Nephron progenitor cell (in vitro differentiated cells): ENCODE measurements at places on chromosomes 1 and 21.

GRCh38 chr1:151147665-151148064 lies 1.2 kb upstream of the SEMA6C start:
- DNase-seq, result no peak

GRCh38 chr1:178486100-178487069 lies 10.4 kb downstream of the CLEC20A start:
- DNase-seq, result no peak

GRCh38 chr21:38982096-38982495 lies 176.4 kb downstream of the ETS2 start:
- peak; percentile 44 for DNase-seq

DNA sequence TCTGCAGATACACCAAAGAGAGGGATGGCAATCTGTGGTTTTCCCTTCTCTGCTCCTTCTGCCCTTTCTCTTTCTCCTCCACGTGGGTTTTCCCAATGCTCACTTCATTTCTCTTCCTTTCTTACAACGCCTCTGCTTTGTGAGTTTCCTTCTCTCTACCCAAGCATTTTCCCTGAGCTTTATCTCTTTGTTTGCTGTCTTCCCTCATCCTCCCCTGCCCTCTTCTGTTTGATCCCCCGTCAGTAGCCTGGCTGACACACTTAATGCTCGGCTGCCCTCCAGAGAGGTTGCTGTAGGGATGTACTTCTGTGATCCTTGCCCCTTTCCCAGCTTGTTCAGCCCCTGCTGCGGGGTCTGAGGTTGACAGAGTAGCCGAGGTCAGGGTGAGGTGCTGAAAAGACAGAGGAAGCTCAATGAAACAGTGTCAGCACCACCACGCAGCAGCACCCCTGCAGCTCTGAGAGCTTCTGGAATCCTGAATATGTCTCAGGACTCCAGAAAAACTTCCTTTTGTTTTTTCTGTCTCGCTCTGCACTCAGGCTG lies 6.0 kb downstream of the EDARADD start:
- peak; percentile 46 for DNase-seq

DNA sequence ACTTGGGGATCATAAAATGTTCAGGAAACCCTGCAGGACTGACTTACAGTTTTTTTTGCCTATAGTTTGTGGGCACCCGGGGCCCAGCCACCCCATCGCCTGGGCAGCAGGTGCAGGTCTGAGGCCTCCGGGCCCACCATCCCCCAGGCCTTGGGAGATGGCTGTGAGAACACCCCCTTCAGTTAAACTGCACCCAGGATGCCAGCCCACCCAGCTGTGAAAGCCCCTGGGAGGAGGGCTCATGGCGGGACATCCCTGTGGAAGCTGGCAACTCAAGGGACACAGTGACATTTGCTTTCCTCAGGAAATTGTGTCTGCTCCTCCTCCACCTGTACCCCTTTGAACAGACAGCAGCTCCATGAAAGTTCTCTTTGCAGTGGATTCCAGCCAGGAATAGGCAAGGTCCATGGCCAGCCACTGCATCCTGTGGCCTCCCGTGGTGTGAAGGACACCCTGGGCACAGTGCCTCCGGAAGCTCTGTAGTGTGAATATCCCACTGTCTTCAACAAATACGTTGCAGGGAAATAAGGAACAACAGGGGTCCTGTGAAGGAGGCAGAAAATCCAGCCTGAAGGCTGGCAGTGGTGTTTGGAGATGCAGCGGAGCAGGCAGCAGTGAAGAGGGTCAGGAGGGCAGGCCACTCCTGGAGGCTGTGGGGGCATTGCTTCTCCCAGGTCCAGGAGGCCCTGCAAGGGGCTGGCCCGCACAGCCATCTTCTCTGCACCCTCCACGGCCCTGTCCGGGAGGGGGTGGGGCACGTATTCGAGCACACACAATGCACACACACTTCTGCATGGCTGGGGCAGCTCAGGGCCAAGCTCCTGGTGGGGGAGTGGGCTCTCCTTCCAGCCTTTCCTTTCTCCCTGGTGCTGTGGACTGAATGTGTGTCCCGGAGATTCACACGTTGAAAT lies 2.1 kb upstream of the OBSCN start:
- DNase-seq, result no peak

DNA sequence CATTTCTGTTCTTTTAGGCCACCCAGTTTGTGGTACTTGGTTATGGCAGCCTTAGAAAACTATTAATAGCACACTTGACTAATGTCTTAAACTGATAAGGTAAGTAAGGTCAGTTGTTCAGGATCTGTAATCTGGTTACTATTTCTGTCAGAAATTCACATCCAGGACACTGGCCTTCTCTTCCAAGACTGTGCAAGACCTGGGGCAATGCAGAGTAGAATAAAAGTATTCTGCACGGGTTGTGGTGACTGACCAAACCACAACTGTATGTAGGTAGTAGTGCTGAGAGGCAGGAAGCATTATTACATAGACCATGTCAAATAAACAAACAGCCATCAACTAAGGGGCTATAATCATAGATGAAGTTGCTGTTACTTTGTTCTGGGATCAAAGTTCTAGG lies 46.7 kb downstream of the WARS2 start:
- no peak for DNase-seq

GRCh38 chr1:203600782-203601513 lies 25.7 kb upstream of the ATP2B4 start:
- no peak for DNase-seq

- no peak for DNase-seq
Measured at GRCh38 chr1:240999826-241000225, 357.2 kb downstream of the RGS7 start.

GRCh38 chr1:20403423-20404145 lies 82.4 kb downstream of the CAMK2N1 start:
- no peak for DNase-seq

DNA sequence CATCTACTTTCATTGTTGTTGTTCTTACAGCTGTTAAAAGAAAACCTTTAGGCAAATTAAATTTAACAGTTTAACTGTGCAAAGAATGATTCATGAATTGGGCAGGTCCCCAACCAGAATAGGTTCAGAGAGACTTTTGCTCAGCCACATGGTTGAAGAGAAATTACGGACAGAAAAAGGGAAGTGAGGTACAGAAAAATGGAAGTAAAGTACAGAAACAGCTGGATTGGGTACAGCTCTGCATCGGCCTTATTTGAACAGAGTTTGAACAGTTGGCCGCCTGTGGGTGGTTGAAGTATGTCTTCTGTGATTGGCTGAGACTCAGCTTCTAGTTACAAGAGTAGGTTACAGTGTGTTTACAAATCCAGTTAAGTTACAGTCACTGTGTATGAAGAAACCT lies 210.1 kb downstream of the FGGY start:
- no peak for DNase-seq

GRCh38 chr1:183101841-183102276 lies 78.6 kb downstream of the LAMC1 start:
- no peak for DNase-seq

DNA sequence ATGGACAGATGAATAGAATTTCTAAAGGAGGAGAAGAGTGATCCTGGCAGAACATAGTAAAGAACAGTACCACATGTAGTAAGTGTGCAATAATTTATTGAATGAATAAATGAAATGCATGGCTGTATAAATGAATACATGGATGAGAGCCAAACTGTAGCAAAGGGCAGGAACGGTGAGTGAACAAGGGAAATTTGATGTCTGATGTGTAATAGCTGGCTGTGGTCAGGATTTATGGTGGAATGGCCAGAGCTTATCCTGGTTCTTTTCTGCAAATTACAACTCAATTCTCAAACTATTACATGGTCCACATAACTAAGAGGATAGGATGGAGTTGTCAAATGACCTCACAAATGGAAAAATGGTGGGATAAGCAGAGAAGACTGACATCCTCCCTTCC lies 43.2 kb upstream of the ARHGAP29 start:
- DNase-seq, result no peak

- DNase-seq, result no peak
Measured at GRCh38 chr1:173094541-173094940, 43.8 kb upstream of the TNFSF18 start.

DNA sequence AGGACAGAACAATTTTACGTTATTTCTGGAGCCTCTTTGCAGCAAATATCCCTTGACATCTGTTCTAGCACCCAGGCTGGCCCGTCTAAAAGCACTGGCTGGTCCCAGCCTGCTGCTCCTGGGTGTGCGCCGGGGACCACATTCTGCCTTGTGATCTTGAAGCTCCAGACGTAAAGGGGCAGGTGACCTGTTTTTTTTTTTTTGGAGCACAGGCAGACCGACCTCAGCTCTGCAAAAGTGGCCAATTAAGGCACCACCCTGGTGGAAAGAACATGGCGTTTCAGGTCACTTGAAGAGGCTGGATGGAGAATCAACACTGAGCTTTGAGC lies 13.8 kb upstream of the CAMTA1 start:
- DNase-seq, result no peak

DNA sequence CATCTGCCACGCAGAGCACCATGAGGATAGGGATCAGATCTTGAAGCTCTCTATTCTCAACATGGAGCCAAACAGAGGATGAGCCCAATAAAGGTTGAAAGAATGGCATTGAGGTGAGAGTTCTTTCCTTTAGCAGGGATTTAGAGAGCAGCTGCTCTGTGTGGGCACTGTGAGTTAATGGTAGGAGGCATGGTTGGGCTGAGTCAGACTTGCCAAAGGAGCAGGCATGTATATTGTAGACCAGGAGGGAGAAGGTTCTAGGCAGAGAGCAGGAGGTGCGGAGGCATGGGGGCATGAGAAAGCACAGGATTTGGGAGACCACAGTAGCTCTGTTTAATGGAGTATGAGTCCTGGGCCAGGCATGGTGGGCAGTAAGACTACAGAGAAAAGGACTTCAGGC lies 32.0 kb downstream of the TMEM53 start:
- DNase-seq, result no peak

DNA sequence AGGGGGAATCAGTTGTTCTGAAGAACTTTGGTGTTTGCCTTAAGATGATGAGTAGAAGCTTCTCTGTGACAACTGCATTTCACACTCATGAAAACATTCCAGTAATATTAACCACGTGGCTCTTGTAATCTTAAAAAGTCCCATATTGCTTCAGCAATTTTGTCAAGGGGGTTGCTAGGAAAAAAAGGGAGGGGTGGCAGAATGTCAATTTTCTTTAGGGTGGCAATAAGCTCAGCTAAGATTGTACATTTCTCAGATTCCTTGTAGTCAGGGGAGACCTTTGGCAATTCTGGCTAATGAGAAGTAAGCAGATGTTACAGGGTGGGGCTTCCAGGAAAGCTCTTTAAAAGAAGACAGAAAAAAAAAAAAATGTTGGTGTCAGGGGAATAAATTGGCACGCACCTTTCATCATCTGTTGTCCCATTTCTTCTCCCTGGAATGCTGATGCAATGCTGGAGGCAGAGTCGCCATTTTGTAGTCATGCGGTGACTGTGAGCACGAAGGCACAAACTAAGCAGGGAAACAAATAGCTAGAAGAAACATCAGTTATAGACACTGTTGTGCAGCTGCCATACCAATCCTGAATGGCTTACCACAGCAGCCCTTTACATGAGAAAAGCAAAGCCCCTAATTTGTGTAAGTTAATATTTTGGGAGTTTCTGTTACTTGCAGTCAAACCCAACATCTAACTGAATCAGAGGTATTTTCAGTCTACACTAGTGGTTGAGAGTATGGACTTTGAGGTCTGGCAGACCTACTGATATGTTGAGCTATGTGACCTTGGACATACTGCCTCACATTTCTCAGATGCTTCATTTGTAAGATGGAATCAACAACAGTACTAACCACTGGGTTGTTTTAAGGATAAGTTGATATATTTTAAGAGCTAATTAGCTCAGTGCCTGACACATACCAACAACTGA lies 56.1 kb upstream of the MRPS6 start:
- no peak for DNase-seq

DNA sequence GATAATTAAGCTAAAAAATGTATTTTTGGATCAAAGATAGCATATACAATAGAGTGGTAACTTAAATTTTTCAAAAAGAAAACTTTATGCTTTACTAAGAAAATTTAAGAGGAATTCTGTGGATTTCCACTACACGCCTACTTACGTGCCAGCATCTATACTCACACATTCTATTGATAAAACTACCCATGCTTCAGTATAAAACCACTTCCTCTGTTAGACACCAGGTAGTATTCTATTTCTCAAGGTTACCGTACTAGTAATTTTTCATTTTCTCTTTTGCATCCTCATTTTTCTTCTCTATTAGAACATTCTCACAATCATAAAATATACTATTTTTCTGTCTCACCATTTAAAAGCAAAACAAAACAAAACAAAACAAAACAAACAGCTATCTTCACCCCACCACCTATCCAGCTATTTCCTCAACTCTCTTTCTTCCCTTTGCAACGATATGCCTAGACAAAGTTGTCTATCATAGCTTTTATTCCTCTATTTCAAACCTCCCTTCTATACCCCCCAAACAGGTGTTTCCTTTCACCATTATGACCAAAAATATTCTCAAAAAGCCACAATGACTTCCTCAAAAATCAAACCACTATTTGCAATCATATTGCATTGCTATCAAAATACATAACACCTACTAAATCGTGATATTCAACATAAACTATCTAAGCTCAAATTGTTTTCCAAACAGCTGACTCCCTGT lies 1652.0 kb downstream of the MRPL39 start:
- no peak for DNase-seq

- DNase-seq, result no peak
Measured at GRCh38 chr1:182404781-182405180, 4.3 kb upstream of the TEDDM1 start.

GRCh38 chr1:200334661-200335256 lies 75.1 kb downstream of the ZNF281 start:
- no peak for DNase-seq

- no peak for DNase-seq
Measured at GRCh38 chr1:203518541-203518940, 24.6 kb downstream of the OPTC start.

GRCh38 chr1:17427696-17428660 lies 11.5 kb downstream of the RCC2 start:
- no peak for DNase-seq

DNA sequence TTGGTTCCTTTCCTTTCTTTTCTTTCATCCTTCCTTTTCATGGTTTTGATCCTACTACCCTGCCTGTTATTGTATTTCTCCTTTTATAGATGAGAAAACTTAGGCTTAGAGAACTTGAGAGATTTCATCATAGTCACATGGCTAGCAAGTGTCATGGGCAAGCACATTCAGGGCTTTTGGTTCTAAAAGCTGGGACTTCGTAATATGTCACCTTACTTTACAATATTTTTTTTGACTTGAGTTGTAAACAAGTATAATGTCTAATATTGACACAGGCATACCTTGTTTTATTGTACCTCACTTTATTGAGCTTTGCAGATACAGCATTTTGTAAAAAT lies 70.7 kb downstream of the MTR start:
- no peak for DNase-seq

GRCh38 chr1:203995228-203995627 lies 77.7 kb upstream of the SOX13 start:
- DNase-seq, result no peak

DNA sequence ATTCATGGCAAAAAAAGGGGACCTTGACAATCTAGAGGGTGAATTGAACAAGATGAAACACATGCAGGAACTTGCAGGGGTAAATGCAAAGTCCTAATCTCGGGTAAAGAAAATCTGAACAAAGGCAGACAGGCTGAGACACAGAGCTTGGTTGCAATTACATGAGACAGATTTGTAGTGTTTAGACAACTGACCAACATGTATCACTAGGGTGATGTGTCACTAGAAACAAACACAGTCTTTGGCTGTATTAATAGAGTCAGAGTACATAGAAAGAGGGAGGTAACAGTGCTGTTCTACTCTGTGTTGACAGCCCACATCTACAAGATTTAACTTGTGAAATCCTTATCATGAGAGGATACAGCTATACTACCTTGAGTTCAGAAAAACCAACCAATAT lies 78.1 kb upstream of the GRIK3 start:
- no peak for DNase-seq
